Activated CD4-positive, alpha-beta T cell treated with anti-CD3 and anti-CD28 coated beads for 48 hours (primary cell): ENCODE measurements at places on chromosomes 5 and 9.

GRCh38 chr9:33452828-33453271 lies 5.5 kb upstream of the AQP3 start:
- DNase-seq, result peak; percentile 72

DNA sequence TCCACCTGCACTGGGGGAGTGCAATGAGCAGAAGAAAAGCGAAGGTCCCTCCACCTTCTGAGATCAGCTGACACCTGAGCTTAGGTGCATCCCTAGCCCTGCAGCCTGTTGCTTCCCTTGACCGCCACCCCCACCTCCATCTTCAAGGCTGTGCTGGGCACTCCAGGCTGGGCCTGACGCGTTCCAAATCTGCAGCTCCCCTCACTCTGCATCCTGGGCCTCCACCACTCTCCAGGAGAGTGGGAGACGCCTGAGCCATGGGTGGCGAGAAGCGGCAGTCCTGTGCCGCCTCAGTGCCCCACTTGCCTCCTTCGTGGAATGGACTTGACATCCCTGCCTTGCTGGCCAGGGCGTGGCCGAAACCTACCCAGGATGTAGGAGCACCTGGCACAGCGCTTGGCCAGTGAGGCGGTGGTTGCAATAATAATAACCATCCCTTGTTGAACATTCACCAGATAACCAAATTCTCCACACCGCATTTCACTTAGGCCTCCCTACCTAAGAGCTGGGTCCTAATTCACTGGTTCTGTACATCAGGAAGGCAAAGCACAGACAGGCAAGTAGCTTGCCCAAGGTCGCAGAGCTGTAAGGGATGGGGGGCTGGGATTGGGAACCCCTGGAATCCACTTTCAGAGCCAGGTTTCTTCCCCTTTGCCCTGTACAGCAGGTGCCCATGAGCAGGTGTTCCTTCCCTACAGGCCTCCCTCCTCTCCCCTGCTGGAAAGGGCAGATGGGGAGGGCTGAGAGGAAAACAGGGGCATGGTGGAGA lies 11.7 kb downstream of the B4GALT7 start:
- DNase-seq, result no peak

- no peak for DNase-seq
Measured at GRCh38 chr9:70260007-70260443, 1.2 kb downstream of the SMC5 start.

- DNase-seq, result no peak
Measured at GRCh38 chr5:58491216-58491892, at the start of gene GAPT. Gene GAPT, plus strand, starts transcription at chr5:58491435. Its CDS starts 3,102 bp downstream, at chr5:58494537.

GRCh38 chr5:51958473-51958872 lies 575.2 kb downstream of the ISL1 start:
- no peak for DNase-seq

DNA sequence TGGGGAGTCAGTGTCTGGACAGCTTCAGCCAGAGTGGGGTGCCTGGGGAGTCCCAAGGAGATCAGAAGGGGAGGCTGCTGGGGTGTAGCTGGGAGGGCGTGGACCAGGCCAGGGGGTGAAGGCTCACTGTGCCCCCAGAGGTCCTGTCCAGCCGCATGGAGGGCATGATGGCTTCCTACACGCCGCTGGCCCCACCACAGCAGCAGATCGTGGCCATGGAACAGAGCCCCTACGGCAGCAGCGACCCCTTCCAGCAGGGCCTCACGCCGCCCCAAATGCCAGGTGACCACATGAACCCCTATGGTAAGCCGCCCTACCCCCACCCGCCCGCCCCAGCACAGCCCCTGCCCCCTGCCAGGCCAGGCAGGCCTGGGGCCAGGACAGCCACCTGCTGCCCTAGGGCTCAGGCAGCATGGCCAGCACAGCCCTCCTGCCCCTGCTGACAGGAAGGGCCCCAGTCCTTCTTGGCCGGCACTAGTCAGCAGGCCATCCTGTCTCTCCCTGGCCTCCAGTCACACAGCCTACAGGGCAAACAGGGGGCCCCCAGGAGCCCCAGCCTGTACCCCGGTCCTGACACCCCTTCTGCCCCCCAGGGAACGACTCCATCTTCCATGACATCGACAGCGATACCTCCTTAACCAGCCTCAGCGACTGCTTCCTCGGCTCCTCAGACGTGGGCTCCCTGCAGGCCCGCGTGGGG lies 82.1 kb downstream of the LMX1B start:
- DNase-seq, result no peak

GRCh38 chr5:9165546-9165945 lies 380.3 kb downstream of the SEMA5A start:
- DNase-seq, result no peak

- DNase-seq, result peak; percentile 62
Measured at GRCh38 chr9:115373000-115373709, 255.2 kb upstream of the TNC start.

- peak; percentile 72 for DNase-seq
Measured at GRCh38 chr9:33446240-33446945, 1.0 kb downstream of the AQP3 start.

GRCh38 chr5:83899326-83899970 lies 178.8 kb upstream of the HAPLN1 start:
- DNase-seq, result no peak

DNA sequence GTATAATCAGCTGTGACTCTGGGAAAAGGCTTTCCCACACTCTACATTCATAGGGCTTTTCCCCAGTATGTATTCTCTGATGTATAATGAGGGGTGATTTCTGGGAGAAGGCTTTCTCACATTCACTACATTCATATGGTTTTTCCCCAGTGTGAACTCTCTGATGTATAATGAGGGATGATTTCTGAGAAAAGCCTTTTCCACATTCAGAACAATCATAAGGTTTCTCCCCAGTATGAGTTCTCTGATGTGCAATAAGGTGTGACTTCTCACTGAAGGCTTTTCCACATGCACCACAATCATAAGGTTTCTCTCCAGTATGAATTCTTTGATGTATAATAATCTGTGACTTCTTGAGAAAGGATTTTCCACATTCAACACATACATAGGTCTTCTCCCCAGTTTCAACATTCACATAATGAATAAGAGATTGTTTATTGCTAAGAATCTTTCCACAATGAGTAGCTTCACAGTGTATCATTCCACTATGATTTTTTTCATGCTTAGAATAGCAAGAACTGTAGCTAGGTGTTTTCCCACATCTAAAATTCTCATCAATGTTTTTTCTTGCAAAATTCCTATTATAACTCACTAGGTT lies 26.7 kb upstream of the ZNF300 start:
- no peak for DNase-seq

DNA sequence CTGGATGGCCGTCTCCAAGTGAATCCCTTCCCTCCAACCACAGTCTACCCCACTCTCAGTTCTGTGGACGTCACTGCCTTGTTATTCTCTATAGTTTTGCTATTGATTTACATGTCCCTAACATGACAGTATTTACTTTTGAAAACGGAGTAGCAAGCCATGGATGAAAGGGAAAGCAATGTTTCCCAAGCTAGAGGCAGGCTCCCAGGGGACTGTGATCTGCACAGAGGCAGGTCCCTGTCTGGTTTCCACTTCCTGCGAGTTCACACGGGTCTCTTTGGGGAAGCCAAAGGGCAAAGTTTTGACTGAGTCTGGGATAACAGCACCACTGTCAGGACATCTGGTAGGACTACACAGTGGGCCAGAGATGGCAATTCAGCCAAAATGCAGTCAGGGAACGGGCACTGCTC lies 12.7 kb downstream of the C9orf153 start:
- DNase-seq, result no peak

GRCh38 chr5:8093669-8094068 lies 224.7 kb downstream of the MTRR start:
- DNase-seq, result no peak

GRCh38 chr5:109378095-109378494 lies 31.7 kb downstream of the PJA2 start:
- DNase-seq, result no peak

DNA sequence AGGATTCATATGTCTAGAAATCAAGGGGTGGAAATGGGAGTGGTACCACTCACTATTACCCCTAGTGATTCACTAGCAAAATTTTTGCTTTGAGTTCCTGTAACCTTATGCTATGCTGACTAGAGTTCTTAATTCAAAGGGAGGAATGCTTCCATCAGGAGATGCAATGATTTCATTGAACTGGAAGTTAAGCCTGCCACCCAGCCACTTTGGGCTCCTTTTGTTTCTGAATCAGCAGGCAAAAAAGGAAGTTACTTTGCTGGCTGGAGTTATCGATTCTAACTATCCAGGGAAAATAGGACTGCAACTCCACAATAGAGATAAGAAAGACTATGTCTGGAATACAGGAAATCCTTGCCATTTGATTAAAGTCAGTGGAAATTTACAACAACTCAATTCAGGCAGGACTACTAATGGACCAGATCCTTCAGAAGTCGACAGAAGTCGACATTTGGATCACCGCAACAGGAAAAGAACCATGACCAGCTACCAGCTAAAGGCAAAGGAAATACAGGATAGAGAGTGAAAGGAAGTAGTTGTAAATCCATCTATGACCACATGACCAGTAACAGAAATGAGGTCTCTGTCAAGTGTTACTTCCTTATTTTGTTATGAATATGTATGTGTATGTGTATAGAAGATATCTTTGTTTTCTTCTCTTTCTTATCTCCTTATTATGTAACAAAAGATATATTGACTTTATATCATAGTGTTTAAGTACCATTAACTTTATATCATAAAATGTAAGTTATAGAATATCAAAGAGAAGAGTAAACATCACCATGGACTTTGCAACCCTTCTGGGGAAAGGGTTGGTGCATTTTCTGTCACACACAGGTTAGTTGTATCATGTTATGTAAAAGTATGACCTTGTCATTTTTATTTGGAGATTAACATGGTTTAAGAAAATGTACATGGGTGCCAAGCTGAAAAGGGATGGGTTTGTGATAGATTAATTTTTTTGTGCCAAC lies 198.7 kb upstream of the HAPLN1 start:
- no peak for DNase-seq

DNA sequence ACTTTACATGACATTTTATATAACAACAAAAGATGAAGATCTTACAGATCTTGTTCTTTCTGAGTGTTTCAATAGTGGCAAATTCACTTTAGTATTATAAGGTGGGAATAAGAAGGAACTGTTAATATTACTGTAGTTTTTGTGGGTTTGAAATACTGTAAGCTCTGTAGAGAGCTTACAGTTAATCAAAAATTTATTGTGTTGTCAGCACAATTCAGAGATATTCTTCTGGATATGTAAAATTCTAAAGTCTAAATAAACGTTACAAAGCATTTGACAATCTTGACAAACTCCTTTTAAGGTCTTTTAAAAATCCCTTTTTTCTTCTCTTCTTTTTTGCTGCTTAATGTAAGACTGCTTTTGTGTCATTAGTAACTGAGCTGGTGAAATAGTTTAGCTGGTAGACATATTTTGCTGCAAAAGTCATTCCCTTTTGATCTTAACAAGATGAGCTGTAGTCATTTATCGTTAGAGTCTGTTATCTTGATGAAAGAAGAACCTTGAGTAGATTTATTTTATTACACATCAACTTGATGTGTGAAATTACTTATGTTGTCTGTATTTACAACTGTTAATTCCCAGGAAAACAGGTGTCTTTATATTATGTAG lies 186.0 kb downstream of the WDR70 start:
- no peak for DNase-seq

- DNase-seq, result no peak
Measured at GRCh38 chr5:155167736-155168135, 154.2 kb downstream of the KIF4B start.

DNA sequence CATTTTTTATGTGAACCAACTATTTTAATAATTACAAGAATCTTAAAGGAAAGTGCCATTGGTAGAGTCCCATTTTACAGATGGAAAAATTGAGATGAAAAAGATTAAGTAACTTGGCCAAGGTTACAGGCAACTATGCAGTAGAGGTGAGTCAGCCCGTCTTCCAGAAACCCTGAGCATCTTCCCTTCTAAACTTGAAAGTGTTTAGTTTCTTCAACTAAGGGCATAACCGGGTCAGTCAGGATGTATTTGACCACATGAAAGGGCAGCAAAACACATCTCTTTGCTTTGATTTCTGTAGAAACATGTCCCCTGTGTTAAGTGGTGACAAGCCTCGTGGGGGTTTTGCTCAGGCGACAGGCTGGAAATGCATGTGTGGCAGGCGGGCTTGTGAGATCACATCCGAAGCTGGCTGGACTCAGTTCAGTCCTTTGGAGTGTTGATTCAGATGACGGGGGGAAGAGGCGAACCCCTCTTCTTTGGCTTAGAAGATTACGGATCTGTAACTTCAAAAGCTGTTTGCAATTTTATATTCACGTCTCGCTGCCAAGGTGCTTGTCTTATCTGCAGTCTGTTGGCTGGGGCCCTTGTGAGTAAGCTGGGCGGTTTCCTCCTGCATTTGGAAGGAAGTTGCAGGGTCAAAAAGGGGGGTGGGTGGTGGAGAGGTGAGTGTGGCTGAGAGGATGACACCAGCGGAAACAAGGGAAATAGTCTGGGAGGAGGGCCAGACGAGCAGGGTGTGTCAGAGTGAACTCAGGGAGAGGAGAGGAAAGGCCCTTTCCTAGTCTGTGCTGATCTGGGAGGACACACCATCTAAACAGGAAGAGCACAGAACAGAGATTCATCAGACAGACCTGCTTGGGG lies 78.9 kb upstream of the RPS23 start:
- DNase-seq, result peak; percentile 83

GRCh38 chr5:43097701-43098449 lies 22.8 kb upstream of the ZNF131 start:
- DNase-seq, result no peak

- DNase-seq, result no peak
Measured at GRCh38 chr9:78986446-78986845, 585.3 kb upstream of the TLE4 start.
